HL-60 (cell line): ENCODE measurements at places on chromosomes 16 and 17.

GRCh38 chr17:34024806-34025551, 230.1 kb upstream of the CCL2 start:
- DNase-seq = no peak

DNA sequence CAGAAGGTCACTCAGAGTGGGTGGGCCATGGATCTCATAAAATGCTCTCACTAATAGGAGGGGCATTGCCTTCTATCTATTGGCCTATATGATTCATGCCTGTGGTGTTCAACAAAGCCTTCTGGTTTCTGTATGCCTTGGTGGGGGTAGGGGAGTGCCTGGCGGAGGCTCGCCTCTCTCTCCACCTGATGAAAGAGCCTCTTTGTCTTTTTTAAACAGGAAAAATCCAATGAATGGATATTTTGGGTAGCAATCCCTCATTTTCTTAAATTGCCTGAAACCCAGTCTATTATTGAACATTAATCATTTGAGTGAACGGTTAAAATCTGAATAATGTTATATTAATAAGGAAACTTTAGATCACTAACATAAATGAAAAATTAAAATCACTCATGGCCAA, 90.6 kb downstream of the TOX3 start:
- DNase-seq = no peak

DNA sequence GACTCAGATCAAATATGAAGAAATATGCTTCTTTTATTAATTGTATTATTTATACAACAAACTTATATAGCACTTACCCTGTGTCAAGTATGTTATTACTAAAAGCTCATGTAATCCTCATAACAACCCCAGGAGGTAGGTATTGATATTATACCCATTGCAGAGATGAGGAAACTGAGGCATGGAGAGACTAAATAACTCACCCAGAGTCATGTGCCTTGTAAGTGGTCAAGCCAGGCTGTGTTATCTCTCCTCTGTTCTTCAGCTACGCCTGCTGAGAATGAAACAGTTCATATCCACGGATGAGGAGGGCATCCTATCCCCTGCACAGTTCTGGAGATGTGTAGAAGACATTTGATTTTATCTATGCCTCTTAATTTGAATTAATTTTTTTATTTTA, 78.1 kb downstream of the RBBP6 start:
- no peak for DNase-seq

DNA sequence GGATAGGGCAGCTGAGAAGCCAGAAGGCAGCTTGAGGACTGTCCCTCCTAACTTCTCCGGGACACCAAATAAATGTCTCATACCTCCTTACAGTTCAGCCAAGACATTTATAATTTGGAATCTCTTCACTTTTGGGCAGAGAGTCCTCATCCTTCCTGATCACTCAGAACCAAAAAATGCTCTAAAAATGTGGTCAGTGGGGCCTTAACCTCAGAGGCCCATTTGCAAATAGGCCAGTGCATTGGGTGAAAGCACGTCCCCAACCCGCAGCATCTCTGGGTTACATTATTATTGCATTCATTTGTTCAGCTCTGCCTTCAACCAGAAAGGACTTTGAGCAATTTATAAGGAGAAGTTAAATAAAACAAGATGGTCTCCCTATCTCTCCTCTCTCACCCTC, 112.4 kb upstream of the IRX3 start:
- no peak for DNase-seq

- no peak for DNase-seq
These were observed 2.1 kb upstream of the MAF start for GRCh38 chr16:79602628-79603014.

- DNase-seq = no peak
These were observed 37.2 kb downstream of the ITGAE start for GRCh38 chr17:3763777-3764170.
